ENCODE measurements at places on chromosomes 11 and 22.

GRCh38 chr11:34633990-34634693, 13.2 kb downstream of the EHF start:
- DNase-seq: no peak

GRCh38 chr11:65502555-65503367, 3.9 kb downstream of the MALAT1 start:
- no peak for DNase-seq

- peak; percentile 11 for DNase-seq
Observed at GRCh38 chr22:39994566-39995392, at the start of gene FAM83F. Gene FAM83F, plus strand, starts transcription at chr22:39994954. Its CDS starts 89 bp downstream, at chr22:39995043.

GRCh38 chr11:6545917-6546605, 49.0 kb downstream of the DNHD1 start:
- DNase-seq: no peak

Measured in stimulated activated CD4-positive, alpha-beta T cell treated with anti-CD3 and anti-CD28 coated beads, TNF-alpha, amount 100 ng/mL, for 4 hours (primary cell).